Activated CD8-positive, alpha-beta memory T cell treated with anti-CD3 and anti-CD28 coated beads, Interleukin-2, amount 50 U/mL, for 4 hours (primary cell): ENCODE measurements at places on chromosomes 1 and 21.

DNA sequence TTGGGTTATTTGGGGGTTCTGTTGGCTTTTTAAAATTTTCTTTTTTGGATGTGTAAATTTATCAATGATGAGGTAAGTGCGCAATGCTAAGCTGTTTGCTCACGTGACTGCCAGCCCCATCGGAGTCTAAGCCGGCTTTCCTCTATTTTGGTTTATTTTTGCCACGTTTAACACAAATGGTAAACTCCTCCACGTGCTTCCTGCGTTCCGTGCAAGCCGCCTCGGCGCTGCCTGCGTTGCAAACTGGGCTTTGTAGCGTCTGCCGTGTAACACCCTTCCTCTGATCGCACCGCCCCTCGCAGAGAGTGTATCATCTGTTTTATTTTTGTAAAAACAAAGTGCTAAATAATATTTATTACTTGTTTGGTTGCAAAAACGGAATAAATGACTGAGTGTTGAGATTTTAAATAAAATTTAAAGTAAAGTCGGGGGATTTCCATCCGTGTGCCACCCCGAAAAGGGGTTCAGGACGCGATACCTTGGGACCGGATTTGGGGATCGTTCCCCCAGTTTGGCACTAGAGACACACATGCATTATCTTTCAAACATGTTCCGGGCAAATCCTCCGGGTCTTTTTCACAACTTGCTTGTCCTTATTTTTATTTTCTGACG is 3.1 kb downstream of the OLIG2 start:
- DNase-seq, result no peak

DNA sequence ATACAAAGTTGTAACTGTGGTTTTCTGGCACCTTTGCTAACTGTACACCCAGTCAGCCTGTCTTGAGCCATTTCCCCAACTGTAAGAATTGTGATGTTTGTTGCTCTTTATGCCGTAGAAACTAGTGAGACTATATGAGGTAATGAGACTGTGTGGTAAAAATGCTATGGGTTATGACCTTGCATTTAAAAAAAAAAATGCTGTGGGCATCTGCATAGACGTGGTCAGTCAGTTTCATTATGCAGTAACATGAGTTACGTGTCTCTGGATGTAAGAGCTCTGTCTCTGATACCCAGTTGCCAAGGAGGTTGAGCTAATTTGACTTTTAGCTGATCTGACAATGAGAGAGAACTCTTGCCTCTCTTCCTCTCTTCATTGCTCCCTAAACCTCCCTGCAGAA is 80.6 kb upstream of the LAMC2 start:
- DNase-seq, result no peak

GRCh38 chr1:23573574-23574182 is 14.4 kb upstream of the ID3 start:
- no peak for DNase-seq

GRCh38 chr1:204085876-204086275 is 13.0 kb downstream of the SOX13 start:
- DNase-seq, result no peak

- no peak for DNase-seq
Observed at GRCh38 chr1:21067551-21068227, 109.0 kb downstream of the EIF4G3 start.

DNA sequence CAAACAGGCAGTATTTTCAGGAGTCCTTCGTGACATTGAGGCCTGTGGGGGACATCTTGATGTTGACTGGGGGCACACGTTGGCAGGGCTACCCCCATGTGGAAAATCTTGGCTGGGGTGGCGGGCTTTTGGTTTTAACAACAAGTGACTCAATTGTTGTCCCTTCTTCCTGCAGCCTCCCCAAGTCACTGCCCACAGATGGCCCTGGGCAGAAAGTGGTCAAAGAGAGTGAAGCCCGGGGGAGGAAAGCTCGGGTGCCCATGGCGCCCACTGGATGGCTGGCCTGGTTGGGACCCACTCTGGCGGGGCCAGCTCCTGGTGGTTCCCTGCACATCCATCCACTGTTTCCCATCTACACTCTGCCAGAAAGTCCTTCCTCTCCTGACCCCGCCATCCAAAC is 24.6 kb upstream of the ZNF648 start:
- no peak for DNase-seq

DNA sequence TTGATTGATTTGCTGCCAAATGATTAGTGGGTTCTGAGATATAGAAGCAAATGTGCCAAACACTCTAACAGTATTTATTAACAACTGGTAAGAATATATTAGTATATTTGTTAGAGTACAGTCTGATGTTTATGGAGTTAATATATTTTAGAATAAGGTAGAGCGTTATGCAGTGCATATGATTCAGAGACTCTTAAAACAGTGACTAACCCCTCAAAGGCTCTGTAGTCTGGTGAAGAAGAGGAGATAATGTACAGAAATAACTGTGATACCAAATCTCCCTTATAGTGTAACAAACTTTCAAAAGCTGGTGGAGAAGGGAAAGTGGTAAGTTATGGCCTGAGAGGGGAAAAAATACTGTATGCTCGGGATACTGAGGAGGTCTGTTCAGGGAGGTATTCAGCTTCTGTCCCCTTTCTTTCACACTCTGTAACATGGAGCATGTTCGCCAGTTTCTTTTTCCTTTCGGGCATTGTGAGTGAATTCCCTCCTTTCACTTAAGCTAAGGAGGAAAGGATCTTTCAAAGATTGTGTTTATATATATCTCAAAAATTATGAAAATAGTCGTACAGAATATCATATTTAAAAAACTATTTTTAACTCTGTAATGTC is 121.2 kb downstream of the ADGRL2 start:
- no peak for DNase-seq

GRCh38 chr1:108722292-108722691 is 9.6 kb downstream of the FNDC7 start:
- no peak for DNase-seq

- DNase-seq, result no peak
Observed at GRCh38 chr1:241352401-241352800, 4.6 kb downstream of the RGS7 start.

- DNase-seq, result no peak
Observed at GRCh38 chr21:46017148-46017547, 35.6 kb downstream of the COL6A1 start.

DNA sequence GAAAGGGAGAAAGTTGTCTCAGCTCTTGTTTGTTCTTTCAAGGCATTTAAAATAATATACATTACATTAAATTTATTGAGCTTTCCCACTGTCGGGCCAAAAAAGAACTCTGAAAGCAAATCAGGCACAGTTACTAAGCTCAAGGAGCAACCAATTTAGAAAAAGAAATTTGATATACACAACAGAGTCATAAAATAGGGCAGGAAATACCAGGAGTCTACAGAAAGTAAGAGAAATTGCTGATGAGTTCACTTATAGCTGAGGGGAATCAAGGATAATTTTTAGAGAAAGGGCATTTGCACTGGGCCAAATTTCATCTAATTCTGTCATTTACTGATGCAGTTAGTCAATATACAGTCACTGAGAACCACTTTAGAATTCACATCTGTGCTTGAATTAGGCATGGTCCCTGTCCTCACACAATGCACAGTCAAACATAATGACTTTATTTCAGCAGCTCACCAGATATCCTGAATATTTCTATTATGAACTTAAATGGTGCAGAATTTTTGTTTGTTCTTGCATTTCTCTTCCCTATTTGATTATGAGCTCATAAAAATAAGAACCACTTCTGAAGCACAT is 249.6 kb upstream of the BEND5 start:
- DNase-seq, result no peak

DNA sequence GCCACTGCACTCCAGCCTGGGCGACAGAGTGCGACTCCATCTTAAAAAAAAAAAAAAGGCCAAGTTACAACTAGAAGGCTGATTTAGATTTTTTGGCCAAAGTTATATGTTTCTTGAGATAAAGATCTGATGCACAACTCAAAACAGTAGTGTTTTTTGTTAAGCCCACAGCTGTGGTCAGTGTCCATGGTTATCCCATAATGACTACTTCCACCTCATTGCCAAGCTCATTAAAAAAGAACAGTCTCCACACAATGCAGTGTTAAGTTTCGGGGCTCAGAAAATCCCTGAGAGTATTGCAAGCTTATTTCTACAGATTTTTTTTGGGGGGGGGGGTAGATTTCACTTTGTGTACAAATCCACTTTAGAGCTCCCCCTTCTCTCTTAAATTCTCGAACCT is 120.5 kb downstream of the RUNX1 start:
- no peak for DNase-seq

- no peak for DNase-seq
Observed at GRCh38 chr1:90309806-90310205, 314.9 kb downstream of the ZNF326 start.

DNA sequence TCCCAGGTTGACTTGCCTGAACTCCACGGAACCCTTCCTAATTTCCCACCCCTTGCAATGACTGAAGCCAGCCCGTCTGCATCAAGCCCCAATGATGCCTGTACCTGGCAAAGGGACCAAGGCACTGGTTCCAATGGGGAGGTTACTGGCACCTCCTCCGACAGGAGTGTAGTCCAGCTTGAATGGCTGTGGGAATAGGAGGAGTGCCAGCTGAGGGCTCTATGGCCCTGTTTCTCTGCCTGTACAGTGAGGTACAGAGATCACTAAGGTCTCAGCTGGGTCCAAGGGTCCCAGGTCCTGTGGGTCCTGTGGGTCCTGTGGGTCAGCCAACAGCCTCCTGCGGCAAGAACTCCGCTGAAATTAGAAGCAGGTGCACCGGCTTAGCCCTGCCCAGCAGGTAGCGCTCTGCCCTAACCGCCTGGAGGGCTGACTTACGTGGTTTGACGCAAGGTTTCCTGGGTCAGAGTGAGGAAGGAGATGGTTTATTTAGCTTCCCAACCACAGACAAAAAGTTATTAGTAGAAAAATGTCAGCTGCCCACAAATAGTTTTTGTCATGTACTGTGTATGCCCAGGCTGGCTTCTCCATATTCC is 9.9 kb upstream of the SPRR4 start:
- DNase-seq, result no peak

DNA sequence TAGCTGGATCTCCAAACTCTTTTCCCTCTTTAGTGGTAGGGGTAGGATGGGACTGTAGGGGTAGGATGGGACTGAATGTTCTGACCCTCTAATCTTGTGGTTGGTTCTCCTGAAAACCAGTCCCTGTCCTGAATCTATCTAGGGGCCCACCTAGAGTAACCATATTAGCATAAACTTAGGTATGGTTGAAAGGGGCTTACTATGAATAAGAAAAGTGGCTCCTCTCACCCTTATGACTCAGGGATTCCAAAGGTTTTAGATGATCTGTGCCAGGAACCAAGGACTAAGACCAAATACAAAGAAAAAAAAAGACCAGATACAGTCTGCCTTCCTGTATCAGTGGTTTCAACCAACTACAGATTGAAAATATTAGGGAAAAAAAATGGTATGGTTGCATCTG is 28.9 kb downstream of the RNF2 start:
- no peak for DNase-seq

GRCh38 chr1:186218654-186219352 is 156.2 kb downstream of the TPR start:
- no peak for DNase-seq

GRCh38 chr1:225471453-225472301 is 43.8 kb upstream of the LBR start:
- DNase-seq, result peak; percentile 15

DNA sequence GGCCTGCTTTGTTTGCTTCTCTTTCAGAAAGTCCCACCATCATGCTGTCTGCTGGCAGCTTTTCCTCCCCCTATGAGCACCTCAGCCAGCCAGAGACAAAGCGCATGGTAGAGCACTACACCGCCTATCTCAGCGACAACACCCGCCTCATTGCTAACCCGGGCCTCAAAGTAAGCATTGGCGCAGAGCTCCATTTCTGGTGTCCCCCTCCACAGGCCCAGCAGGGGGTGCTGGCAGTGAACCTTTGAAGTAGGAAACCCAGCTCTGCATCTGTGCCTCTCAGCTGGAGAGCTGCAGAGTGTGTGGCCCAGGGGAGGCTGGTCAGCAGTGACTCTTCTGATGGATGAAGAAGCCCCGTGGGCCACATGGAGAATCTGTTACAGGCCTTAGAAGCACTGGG is 81.2 kb upstream of the RAVER2 start:
- DNase-seq, result no peak

- no peak for DNase-seq
Observed at GRCh38 chr1:231248778-231249177, 7.8 kb downstream of the GNPAT start.

GRCh38 chr1:94654031-94654430 is 112.5 kb upstream of the F3 start:
- no peak for DNase-seq

GRCh38 chr1:232319072-232319471 is 310.9 kb downstream of the SIPA1L2 start:
- no peak for DNase-seq

GRCh38 chr1:183023601-183024316 is 539 bp downstream of the LAMC1 start:
- DNase-seq, result peak; percentile 24

DNA sequence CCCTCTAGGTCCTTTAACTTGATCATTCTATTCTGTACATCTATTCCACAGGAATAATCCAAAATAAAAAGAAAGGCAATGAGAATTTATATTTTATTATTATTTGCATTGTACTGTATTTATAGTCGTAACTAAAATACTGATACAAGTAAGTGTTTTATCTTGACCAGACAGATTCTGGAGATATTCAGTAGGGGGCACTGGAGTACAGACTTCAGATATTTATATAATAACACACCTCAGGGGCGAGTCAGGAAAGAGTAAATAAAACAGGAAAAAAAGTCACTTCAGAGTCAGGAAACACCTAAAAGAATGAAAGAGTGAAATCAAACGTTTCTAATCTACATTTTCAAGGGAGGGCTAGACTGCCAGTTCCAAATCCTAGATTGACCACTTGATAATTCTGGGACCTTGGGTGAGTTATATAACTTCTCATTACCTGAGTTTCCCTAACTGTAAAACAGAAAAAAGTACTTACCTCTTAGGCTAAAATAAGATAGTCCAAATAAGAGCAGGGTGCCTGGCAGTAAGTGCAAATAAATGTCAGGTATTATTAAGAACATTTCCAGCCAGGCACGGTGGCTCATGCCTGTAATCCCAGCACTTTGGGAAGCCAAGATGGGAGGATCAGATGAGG is 31.1 kb upstream of the MTF1 start:
- no peak for DNase-seq

DNA sequence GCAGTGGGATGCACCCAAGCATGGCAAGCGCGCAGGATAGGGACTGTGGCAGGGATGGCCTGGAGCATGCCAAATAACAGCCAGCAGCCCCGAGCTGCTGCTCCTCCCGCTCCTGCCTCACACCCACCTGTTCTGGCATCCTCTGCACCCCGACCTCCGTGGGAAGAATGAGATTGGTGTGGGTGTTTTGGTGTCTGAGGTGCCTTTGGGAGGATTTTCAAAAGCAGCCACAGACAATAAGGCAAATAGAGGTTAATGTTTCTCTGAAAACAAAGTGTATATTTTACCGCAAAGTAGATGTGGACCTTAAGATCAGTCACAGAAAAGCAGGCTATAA is 35.5 kb downstream of the IGFN1 start:
- DNase-seq, result no peak

GRCh38 chr1:12757836-12758235 is 11.8 kb downstream of the CFAP107 start:
- no peak for DNase-seq

GRCh38 chr1:51296383-51297357 is 33.7 kb downstream of the TTC39A start:
- peak; percentile 70 for DNase-seq
